Activated T-helper 9 cell treated with anti-CD3 and anti-CD28 coated beads, Interleukin-2, amount 50 U/mL, for 16 hours (primary cell): ENCODE measurements at places on chromosomes 1 and 21.

DNA sequence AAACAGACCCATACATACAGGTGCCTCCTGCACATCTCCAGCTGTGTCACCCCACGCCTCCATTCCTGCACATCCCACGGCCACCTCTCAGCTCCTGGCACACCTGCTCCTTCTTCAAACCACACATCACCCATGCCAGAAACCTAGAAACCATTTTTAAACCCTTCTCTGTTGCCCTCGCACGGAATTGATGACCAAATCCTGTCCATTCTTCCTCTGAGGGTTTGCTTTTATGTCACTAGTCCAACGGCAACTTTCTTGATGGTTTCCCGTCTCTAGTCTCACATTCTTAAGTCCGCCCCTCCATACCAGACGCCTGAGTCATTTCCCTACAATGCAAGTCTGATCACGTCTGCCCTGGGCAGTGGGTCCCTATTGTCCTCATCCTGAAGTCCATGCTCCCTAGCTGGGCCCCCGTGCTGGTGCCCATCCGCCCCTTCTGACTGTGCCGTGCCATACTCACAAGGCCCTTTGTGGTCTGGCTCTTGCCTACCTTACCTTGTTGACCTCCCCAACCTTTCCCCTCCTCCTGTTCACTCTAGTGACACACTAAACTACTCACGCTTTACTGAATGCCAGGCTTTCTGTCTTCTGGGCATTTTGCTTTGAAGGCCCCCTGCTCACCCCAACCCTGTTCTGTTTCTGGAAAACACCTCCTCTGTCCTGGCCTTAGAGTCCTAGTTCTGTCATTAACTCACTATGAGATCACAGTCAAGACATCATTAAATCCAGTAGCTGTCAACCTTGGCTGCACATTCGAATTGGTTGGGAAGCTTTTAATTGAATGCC lies 17.6 kb downstream of the SLC2A1 start:
- no peak for DNase-seq

DNA sequence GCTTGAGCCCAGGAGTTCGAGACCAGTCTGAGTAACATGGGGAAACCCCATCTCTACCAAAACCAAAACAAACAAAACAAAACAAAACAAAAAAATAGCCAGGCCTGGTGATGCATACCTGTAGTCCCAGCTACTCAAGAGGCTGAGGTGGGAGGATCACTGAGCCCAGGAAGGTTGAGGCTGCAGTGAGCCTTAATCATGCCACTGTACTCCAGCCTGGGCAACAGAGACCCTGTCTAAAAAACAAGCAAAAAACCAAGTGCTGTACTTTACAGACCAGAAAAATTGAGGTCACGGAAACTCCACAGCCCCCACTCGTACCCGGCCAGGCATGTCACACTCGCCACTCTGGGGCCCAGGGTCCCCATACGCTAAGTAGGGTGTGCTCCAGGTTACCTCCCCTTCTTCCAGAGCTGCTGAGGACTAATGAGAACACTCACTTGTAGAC lies 22.9 kb downstream of the ATP2B4 start:
- peak; percentile 41 for DNase-seq

GRCh38 chr1:223123011-223123610 lies 19.9 kb downstream of the TLR5 start:
- no peak for DNase-seq

DNA sequence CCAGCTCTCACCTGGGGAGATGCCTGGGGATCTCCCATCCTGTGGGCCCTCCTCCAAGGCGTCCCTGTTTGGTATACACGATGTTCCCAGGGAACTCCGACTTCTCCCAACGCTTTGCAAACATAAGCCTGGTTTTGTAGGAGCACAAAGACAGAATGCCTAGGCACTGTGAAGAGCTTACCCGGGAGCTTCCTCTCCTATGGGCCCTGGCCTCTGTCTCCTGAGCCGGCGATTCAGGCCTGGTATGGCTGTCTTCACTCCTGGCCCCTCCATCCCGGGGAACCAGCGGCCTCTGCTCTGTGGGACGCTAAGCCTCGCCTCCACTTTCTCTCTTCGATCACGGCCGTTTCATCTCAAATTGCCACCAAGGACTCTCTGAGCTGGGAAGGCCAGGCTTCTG lies 59.6 kb upstream of the ACTRT2 start:
- DNase-seq = no peak

- no peak for DNase-seq
Observed at GRCh38 chr1:221477252-221477651, 264.6 kb downstream of the DUSP10 start.

- DNase-seq = no peak
Observed at GRCh38 chr1:206456577-206457370, 13.5 kb upstream of the IKBKE start.

- no peak for DNase-seq
Observed at GRCh38 chr1:226476648-226477319, 68.9 kb upstream of the PARP1 start.

GRCh38 chr21:30769724-30770431 lies 14.7 kb upstream of the KRTAP21-1 start:
- DNase-seq = no peak

DNA sequence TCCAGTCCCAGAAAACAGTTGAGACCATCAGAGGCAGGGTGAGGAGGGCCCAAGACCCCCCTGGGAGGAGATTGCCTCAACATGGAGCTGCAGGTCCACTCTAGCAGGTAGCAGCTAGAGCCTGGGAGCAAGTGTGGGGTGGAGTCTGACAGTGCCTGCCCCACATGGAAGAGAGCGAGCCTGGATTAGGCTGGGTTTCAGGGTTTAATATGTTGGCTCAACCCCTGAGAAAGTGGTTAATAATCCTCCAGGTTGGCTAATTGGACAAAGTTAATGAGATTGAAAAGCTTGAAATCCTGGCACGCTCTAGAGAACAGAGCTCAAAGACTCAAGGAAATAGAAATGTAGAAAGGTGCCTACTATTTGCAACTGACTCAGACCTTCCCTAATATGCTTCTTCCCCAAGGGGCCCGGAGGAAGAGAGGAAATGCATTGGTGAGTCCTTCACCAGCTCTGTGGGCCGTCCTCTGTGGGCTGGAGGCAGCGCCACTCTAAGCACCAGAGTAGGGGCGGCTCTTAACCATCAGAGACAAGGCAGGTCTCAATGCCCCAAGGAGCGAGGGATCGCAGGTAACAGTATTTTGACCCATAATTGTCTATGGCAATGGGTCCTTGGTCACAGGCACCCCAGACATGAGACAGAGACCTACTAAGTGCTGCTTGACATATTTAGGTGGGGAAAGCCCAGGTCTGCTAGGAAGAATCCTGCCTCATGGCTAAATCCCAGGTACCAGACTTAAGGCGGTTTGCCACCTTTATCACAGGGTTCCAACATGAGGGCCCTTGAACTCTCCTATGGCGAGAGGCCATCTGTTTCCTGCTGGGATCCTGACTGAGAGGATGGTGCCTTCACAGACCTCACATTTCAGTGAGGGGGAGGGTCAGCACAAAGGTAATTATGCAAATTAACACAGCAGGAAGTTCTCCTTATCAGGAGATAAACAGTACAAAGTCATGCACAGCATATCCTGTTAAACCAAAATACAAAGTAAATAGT lies 33.8 kb downstream of the RSPH1 start:
- no peak for DNase-seq
